ENCODE measurements at places on chromosomes 1 and 21. TPM values are rescaled to one million over a fixed set of nuclear protein-coding genes. Genes with fewer than 3 reads are reported as not detected.

GRCh38 chr1:70963374-70963773, 84.2 kb downstream of the PTGER3 start:
- no peak for DNase-seq

- DNase-seq: no peak
Measured at GRCh38 chr1:162982364-162982763, 86.8 kb upstream of the RGS4 start.

- DNase-seq: no peak
Measured at GRCh38 chr21:36502365-36502764, 22.4 kb upstream of the CLDN14 start.

DNA sequence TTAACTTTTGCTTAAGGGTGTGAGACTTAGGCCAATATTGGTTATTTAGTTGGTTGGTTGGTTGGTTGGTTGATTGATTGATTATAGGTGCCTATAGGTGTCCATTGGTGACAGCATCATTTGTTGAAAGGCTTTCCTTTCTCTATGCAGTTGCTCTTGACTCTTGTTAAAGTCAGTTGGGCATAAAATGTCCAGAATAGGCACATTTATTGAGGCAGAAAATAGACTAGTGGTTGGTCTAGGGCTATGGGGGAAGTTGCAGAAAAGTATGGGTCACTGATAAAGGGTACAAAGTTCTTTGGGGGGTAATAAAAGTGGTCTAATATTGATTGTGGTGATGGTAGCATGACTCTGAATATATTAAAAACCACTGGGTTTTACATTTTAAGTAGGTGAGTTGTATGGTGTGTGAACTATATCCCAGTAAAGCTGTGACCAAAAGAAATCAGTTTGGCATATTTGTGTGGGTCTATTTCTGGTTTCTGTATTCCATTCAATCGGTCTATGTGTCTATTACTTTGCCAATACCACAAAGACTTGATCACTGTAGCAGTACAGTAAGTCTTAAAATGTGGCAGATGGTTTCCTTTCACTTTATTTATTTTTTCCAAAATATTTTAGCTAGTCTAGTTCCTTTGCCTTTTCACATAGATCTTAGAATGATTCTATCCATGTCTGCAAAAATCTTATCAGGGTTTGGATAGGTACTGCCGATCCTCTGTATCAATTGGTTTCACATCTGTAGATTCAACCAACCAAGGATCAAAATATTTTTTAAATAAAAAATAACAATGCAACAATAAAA, 63.0 kb downstream of the ATP1A1 start:
- no peak for DNase-seq

DNA sequence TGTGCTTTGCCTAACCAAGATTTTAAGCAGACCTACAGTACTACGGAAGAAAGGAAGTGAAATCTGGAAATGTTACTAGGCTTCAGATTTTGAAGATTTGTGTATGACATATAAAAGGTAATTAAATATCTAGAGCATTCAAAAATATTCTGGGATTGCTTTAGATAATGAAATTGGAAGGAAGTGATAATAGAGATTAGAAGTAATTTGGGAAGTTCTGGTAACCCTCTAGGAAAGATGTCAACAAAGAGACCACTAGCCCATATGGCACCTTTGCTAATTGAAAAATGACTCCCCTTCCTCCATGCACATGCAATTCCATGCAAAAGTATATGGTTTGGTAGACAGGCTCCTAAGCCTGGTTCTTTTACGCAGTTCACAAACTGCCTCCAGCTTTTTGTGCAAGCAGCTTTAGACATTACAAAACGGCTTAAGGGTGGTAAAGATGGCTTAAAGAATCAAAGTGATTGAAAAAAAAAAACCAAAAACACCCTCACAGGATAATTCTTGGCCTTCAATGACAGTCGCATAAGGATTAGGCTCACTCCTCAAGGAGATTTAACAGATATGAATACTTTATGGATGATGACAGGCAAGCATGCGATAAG, 81.8 kb downstream of the LRRC7 start:
- DNase-seq: no peak

- DNase-seq: peak; percentile 78
Measured at GRCh38 chr1:11719313-11720032, 16.5 kb upstream of the AGTRAP start.

DNA sequence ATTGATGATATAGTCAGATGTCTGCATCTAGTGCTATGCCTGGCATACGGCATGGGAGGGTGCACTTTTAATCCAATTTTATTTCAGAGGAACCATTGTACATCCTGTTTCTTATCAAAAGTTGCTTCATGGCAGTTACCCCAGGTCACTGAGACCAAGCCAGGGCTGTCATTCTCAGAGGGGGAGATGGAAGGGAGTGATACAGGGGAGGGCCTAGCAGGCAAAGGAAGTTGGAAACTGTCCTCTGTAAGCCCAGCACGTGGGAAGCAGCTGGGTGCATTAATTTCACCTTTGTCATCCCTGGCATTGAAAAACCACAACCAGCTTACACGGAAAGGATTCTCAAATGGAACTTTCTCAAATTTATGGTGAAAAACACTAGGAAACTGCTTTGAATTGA, 458.7 kb upstream of the ADAMTS5 start:
- no peak for DNase-seq

DNA sequence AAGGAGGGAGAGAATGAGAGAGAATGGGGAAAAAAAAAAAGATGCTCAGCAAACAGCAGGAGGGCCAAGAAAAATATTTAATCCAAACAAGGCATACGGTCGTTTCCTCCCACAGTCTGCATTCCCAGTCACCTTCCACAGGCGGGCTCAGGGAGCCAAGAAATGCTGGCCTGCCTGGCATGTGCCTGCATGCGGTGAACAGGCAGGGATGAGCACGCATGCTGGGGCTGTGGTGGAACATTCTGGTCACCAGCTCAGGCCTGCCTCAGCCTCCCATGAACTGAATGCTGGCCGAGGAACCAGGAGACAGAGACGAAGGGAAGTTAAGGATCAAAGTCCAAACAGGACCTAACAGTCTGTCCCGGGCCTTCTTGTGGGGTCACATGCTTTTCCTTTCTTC, 335.3 kb downstream of the ASTN1 start:
- DNase-seq: no peak

DNA sequence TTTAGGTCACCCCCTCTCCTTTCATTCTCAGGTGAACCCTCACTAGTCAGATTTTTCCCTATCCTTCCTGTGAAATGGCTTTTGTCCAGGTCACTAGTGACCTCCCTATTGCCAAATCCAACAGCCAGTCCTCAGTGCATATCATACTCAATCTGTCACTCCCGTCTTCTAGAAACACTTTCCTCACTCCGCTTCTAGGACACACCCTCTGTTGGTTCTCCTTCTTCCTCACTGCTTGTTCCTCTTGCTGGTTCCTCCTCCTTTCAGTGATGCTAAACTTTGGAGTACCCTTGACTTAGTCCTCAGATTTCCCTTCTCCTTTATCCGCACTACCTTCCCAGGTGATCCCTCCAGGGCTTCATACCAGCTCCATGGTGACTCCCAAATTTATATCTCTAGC, 94.3 kb downstream of the RNF220 start:
- no peak for DNase-seq

Gene CHI3L1
- 13.1 TPM for total RNA-seq

Gene TMEM52
- 1.4 TPM for total RNA-seq

Gene GPR37L1
- total RNA-seq: not detected
